ENCODE measurements at places on chromosomes 5 and 9.

GRCh38 chr5:130532786-130533185, 628.5 kb downstream of the CHSY3 start:
- no peak for DNase-seq

DNA sequence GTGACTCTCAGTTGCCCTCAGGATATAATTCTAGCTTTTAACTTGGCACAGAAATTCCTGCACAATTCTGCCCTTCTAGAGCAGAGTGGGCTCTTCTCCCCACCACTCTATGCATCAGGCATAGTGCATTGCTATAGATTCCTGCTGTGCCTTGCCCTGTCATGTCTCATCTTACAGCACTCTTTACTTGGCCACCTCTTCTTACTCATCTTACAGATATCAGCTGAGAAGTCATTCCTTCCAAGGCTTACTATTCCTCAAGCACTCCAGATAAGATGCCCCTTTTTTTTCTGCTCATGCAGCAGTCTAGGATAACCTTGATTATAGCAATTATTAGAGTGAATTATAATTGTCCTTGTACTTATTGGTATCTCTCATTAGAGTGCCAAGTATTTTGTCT, 5.6 kb downstream of the FAM221B start:
- no peak for DNase-seq

- DNase-seq = peak; percentile 18
Observed at GRCh38 chr5:139747583-139748504, 47.8 kb upstream of the PSD2 start.

DNA sequence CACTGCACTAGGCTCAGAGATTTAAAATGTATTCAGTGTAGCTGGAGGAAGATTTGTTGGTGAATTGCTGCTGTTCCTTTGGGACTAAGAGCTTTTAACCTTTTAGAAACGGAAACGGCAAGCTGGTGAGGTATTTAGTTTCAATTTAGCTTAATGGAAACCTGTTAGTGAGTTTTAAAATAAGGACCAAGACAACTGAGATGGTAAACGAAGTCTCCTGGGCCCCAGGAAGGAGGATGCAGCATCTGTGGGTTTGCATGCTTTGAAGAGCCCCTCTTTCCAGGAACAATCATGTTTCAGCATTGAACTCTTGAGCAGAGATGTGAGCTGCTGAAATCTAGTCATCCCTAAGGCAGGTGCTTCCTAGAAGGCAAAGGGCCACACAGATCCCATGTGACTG, 16.5 kb downstream of the DNAI1 start:
- no peak for DNase-seq

DNA sequence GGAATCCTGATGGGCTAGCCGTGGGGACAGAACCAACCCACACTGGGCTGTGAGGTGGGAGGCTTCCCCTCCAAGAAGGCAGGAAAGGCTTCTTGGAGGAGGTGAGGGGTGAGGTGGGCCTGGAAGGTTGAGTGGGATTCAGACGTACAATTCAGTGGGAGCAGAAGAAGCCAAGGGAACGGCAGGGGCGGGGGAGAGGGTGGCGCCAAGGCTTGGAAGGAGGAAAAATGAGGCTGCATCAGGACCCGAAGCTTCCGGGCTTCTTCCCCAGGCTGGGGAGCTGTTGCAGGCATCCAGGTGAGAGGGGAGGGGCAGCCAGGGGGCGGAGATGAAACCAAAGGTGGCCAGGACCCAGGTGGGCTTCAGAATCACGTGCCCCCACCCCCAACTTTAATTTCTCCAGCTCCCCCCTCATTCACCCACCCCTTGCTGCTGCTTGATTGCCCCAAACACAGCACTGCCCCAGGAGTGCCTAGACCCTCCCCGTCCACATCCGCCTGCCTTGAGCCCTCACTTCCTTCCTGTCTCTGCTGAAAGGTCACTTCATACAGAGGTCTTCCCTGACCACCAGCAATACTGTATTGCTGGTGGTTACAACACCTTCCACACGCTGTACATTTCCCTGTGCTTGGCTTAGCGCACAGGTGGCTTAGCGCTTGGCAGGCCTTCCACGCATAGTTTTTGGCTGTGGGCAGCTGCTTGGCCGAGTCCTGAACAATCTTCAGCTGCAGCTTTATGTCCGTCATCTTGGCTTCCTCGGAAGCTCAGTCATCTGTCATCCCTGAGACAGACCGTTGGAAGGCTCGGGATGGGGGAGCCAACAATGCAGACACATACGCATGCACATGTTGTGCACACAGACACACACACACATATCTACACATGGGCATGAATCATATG, 193.5 kb downstream of the RGS3 start:
- DNase-seq = no peak

GRCh38 chr5:135119481-135119880, 85.5 kb upstream of the PITX1 start:
- DNase-seq = no peak

DNA sequence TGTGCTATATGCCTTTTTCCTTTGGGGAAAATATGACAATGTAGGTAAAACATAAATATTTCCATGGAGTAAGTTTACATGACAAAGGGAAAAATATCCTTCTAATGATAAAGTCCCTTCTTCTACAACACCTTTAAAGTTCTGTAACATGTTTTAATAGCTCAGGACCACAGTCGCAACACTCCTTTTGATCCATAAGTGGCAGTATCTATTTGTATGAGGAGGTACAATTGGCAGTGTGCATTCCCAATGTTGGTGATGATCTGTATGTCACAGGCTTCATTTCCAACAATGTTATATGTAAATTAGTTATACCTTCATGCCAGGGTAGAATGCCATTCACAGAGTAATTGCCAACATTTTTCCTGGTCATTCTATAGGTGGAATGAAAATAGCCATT, 127.1 kb upstream of the CCNH start:
- no peak for DNase-seq

DNA sequence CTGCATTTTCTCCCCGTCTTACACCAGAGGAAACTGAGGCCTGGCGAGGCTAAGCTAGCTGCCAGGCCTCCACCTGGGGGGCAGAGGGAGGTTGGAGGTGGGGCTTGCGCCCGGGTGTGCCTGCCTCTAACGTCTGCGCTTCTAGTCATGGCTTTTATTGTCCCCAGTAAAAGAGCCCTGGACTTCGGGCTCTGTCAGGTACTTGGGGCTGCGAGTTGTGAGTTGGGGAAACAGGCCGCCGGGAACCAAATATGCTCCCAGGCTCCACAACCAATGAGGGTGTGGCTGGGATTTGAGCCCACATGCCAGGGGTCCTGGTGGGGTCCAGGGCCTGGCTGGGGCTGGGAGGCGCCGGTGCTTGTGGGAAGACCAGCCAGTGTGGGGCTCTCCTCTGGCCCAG, 57.4 kb upstream of the NOTCH1 start:
- no peak for DNase-seq

DNA sequence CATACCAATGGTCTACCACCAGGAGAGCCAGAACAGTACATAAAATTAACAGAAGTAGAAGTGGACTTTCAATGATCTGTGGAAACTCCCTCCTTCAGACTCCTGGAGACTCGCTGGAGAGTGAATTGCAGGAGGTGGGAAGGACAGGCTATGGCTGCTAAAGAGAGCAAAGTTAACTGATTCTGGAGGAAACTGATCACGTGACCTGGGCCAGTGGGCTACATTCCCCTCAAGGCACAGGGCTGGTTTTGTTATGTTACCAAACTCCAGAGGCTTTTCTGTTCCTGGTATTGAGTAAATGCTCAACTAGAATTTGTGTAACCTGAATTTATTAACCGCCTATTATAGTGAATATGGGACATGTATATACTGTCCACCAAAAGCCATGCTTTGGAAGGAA, 372.6 kb downstream of the MTRR start:
- DNase-seq = no peak

DNA sequence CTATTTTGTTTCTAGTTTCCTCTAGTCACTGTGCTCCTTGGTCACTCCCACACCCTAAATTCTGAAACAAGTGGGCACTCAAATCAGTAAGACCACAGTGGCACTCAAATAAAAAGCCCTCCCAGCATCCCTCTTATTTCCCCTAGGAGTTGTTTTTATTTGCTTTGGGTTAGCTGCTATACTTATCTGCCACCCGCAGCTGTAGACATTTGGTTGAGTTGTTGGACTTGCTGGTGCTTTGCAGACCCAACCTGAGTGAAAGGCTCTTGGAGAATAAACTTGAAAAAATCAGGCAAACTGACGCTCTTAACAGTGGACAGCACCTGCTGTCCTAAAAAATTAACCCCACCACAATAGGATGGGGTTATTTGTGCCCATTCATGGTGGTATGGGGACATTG, 203.0 kb downstream of the SPATA31A6 start:
- DNase-seq = no peak

DNA sequence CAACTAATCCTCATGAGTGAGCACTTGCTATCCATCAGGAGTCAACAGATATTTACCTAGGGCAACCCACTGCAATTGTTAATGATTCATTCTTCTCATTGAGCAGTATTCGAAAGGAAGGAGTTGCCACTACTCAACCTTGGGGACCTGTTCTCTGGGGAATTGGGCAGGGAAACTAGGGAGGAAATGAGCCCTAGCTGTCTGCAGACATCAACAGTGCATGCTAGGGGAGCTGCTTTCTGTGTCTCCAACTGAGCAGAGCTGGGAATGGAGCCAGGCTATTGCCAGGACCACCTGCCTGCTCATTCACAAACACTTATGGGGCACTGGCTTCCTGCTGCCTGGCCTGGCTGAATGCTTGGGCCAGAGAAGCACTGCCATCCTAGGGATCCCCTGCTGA, 183.4 kb downstream of the TMEM38B start:
- no peak for DNase-seq

GRCh38 chr5:13941468-13941867, 3.0 kb downstream of the DNAH5 start:
- DNase-seq = no peak

- no peak for DNase-seq
Observed at GRCh38 chr9:75873712-75874111, 16.8 kb upstream of the PCSK5 start.

- no peak for DNase-seq
Observed at GRCh38 chr9:37952731-37953130, 48.8 kb upstream of the SLC25A51 start.

- DNase-seq = no peak
Observed at GRCh38 chr5:16521521-16522483, 56.2 kb upstream of the ZNF622 start.

DNA sequence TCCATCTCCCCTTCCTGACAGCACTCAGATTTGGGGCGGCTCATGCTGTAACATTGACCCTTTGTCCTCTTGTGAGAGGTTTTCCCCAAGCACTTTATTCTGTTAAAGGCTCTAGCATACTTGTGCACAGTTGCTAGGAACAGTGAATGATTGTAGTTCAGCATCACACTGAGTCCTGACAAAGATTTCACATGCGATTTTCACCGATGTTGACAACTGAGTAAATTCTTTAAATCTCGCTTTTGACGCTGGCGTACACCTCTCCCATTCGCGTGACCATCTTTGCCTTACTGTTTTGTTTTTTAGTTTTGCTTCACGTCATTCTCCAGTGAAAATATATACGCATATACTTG, 780 bp downstream of the CDC37L1 start:
- DNase-seq = no peak

GRCh38 chr5:2329741-2330140, 421.7 kb downstream of the IRX2 start:
- no peak for DNase-seq

DNA sequence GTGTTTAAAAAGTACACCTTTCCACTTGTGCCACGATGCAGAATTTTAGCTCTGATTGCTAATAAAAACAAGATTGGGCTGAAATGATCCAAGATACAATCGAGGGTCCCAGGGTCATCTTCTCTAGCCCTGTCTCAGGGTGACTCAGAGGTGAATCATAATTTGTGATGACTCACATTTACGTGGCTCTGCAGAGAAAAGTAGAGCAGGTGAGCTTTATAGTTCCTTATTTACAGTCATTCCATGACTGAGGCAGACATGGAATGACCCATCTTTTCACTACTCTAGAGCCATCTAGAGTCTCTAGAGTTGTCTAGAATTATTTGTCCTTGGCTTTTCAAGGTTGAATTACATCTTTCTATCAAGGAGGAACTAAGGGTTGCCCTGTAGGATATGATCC, 155.2 kb downstream of the GAS1 start:
- DNase-seq = no peak

GRCh38 chr5:89556215-89556913, 673.4 kb upstream of the MEF2C start:
- no peak for DNase-seq

DNA sequence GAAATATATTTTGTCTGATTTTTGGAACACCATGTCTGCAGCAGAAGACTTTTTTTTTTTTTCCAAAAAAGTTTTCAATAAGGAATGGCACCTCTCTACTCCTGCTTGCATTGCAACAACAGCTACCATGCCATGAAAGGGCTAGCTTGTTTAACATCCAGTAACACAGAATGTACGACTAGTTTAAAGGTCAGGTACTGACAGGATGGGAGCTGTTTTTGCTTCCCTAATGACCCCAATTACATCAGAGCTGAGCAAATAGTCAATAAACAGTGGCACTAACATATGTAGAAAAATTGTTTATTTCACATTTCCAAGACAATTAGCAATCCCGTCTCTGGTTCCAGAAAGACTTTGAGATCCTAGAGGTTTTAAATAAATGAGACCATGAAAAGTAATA, 693.8 kb downstream of the NR2F1-AS1 start:
- no peak for DNase-seq

- DNase-seq = no peak
Observed at GRCh38 chr5:107570181-107570580, 100.6 kb downstream of the EFNA5 start.

DNA sequence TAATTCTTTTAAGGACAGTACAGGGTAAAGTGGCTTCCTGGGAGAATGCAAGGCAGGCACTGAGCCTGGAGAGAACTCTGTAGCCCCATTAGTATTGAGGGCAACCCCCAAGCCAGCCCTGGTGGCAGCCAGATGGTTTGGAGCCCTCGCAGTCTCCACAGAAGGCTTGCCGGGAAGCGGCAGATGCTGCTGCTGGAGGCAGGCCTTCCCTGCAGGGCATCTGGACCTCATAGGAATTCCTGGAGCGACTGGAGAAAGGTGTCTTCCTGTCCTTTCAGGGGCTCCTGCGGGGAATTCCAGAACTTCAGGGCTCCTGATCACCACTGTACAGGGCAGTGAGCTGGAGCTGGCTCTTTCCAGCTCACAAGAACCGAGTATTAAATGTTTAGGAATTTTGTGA, 167.5 kb downstream of the INSYN2B start:
- DNase-seq = no peak

DNA sequence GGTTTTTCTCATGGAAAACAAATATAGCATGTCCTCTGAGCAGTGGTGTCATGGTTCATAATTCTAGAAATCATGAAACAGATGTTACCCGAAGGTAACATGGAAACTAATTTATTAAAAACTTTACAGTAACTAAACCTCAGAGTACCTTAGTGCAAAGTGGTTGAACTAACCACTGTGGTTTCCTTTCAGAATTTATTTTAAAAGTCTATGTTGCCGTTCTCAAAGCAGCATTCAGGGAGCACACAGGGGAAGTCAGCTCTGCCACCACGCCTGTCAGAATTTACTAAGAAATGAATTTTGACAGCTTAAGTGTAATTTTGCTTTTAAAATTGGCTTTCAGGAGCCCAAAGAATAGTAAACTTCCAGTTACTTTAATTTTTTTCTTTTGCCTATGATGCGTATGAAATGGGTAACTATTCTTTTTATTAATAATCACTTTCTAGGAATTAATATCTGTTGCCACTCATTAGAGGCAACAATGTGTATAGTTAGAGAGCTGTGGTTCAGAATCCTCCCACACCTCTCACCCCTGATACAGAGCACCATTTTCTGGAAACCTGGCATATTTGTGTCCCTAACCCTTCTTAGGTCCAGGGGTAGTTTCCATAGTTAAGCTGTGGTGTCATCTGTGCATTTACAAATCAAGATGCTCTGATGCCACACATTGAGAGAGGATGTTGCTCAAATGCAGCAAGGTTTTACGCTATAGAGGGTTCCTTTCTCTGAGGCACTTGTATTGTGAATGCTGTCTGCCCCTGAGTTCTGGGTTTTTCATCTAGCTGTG, 202.6 kb downstream of the ZSWIM6 start:
- DNase-seq = no peak

All from T-helper 17 cell (primary cell).